T-helper 1 cell (primary cell): ENCODE measurements at places on chromosomes 13 and 19.

- DNase-seq: no peak
Measured at GRCh38 chr19:5719274-5719960, 529 bp downstream of the LONP1 start.

GRCh38 chr19:2325281-2326046, 2.9 kb downstream of the LSM7 start:
- DNase-seq: no peak

GRCh38 chr13:32538143-32538620, 413 bp downstream of the N4BP2L2 start:
- no peak for DNase-seq

GRCh38 chr13:47415048-47415447, 518.2 kb upstream of the HTR2A start:
- no peak for DNase-seq

DNA sequence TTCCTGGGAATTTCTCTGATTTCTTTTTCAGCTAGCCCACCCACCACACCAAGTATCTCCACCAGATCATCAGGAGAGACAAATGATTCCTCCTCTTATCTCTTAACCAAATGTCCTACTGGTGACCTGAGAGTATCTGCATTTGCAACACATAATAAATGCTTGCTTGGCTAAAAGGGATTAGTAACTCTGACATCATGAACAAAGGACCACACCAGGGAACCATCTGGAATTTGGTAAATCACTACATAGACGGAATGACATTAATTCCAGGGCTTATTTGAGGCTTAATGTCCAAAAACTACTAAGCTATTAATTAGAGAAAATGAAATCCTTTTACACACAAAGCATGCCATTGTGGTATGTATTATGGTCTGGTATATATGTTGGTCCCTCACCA, 139.0 kb downstream of the RAP2A start:
- DNase-seq: no peak
